HuH-7.5 (cell line): ENCODE measurements at places on chromosomes 2 and 18.

DNA sequence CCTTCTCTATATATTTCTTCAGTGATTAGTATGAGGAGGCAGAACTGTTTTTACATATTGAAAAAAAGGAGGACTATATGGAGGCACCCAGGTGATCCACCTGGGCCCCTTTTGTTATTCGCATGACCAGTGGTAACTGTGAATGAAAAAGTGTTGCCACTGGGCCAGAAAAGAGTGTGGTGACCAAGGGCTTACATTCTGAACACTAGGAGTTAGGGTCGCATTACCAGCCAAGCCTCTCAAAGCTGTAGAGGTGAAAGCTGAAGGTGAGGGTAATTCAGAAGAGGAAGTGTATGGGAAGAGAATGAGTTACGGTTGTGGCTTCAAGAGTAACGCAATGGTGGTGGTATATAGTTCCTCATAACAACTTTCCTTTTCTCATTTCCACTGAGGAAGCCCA is 487.6 kb downstream of the TMEM182 start:
- DNase-seq, result no peak

GRCh38 chr18:78006774-78007260 is 757.2 kb downstream of the GALR1 start:
- no peak for DNase-seq

DNA sequence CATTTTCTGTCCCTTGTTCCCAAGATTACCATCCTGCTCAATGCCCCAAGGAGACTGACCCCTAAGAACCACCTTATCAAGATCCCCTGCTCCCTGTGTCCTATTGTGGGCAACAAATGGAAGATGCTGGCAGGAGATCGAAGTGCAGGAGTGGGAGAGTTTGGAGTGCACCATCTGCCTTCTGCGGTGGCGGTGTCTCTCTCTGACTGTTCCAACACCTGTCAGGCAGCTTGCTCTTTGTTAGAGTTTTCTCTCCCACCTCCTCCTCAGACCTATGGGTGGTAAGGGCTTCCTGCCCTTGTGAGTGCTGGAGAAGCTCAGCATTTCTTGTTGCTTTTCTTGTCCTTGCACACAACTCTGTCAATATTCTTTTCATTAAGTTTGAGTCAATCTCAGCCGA is 64.1 kb upstream of the SPHKAP start:
- DNase-seq, result no peak

DNA sequence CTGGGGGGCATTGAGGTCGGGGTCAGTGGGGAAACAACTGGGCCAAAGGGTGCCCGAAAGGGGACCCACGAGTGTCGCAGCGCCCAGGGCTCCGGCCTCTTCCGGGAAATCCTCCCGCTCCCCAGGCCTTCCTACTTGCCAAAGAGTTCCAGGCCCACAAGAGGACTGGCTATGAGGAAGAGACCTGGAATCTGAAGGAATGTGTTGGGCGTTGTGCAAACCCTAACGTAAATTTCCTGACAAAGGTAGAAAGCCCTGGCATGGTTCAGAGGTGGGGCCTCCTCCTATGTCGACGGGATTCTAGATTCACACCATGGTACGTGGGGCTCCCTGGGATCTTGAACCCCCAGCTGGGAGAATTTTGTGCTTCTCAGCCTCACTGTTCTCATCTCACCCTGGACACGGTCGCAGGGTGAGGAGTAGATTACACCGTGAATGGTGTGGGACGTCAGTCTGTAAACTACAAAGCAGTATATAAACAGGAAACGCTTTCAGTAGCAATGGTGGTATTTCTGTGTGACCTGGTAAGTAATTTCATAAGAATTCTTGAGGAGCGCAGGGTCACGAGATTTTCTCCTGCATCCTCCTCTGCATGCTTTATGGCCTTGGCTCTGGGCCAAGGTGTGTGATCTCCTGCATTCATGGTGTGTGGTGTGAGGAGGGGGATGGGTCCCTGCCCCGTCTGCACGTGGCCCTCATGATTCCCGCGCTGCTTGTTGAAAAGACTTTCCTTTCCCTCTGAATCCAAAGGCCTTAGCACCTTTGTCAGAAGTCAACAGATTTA is 868 bp downstream of the HSBP1L1 start:
- DNase-seq, result peak; percentile 48

- DNase-seq, result no peak
Observed at GRCh38 chr18:767961-768360, 44.1 kb downstream of the YES1 start.

DNA sequence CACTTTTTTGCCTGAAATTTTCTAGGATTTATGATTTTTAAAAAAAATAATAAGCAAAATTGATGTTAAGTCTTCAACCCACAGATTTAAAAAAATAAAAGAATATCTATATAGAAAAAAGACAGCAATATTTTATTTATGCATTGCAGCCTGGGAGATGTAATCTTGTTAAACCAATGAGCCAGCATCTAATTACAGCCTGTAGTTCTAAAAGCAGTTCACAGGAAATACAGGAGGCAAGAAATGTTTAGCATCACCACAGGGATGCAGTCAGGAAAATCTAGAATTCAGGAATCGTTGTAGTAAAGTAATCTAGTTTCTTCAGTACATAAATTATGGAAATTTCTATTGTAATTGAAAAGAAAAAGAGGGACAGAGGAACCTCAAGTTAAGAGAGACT is 17.2 kb downstream of the UGGT1 start:
- no peak for DNase-seq

- no peak for DNase-seq
Observed at GRCh38 chr18:28032177-28032576, 144.8 kb downstream of the CDH2 start.

- DNase-seq, result no peak
Observed at GRCh38 chr18:6411382-6411781, 3.3 kb downstream of the L3MBTL4 start.

DNA sequence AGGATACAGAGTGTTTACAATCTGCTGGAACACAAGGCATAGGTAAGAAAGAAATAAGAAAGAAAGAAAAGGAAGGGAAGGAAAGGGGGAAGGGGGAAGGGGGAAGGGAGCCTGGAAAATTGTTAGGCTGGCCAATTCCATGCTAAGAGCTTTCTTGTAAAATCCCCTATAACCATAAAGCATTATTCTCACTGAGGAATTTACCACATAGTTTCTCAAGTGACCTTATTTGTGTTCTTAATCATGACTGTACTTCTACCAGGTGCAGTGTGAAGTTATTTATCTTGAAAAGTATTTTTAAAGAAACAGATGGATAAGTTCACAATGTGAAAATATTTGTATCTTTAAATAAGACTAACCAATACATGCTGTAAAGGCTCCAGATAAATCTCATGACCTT is 39.2 kb upstream of the KIDINS220 start:
- DNase-seq, result no peak

DNA sequence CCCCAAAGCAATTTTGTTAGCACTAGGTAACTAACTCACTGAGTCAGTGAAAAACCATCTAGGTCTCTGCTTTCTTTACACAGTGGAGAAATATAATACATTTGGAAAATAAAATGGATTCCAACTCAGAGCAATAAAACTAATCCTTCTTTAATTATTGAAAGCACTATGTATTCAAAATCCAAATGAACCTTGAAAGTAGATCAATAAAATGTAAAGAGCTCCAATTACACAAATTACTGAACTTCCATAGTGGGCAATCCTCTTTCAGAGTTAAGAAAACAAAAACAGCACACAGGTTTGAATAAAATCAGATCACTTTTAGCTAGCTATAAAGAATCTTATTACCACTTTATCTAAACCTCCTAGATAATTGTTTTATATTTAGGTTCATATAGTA is 208.1 kb downstream of the NR4A2 start:
- no peak for DNase-seq

- no peak for DNase-seq
Observed at GRCh38 chr2:197198890-197199289, 111.7 kb downstream of the ANKRD44 start.

GRCh38 chr2:216498379-216499352 is at the start of gene RPL37A:
RPL37A (plus strand) TSS chr2:216498844; CDS start chr2:216498875, 31 bp downstream.
- DNase-seq, result peak; percentile 75

- DNase-seq, result no peak
Observed at GRCh38 chr18:13264091-13265007, 45.8 kb downstream of the LDLRAD4 start.

DNA sequence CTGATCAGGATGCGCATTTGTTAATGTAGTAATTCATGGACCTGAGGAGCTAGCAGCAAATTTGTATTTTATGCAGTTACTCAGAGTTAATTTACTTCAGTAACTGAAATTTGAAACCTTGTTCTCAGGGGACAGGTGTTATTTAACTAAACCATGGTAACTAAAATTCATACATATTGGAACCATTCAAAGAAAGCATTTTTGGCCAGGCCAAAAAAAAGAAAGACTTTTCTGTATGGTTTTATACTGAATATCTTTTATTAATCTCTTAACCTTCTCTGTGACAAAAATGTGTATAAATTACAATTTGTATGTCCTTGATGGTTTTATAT is 4.4 kb upstream of the KLHL23 start:
- no peak for DNase-seq

DNA sequence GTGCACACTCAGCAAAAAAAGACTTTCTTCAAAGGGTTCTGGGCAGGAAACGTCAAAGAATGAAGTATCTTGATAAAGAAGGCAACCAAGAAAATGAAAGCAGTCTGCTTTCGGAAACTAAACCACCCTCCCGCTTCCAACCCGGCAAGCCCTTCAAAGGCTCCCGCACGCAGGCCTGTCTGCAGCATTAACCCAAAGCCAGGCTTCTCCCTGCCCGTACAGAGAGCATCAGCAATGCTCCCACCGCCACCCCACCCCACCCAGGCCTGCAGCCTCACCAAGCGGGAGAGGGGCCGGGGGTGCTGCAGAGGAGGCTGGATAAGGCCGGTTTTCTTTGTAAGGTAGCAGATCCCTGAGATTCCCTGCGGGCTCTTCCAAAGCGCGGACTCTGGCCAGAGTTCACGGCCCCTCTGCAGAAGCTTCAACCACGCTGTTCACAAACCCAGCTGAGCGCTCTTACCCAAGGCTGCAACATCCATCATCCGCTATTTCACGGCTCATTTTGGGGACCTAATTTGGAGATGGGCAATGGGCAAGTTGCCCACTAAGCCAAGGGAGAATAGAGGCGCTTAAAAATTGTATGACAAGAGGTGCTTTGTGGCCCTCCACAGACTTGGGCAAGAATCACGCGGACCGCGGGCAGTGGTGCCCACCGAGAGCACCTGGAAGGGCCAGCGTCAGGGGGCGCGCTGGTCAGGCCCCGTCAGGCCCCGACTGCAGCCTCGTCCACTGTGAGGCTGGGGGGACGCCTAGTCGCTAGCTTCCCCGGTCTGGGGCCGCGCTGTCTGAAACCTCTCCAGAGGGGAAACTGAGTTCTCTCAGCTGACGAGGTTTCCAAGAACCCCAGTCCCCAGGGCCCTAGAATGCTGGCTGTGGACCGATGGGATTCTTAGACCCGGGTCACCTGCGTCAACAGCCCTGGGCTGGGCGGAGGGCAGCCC is 225.4 kb upstream of the ID2 start:
- no peak for DNase-seq

GRCh38 chr2:225282858-225283710 is 116.4 kb upstream of the NYAP2 start:
- DNase-seq, result peak; percentile 9

DNA sequence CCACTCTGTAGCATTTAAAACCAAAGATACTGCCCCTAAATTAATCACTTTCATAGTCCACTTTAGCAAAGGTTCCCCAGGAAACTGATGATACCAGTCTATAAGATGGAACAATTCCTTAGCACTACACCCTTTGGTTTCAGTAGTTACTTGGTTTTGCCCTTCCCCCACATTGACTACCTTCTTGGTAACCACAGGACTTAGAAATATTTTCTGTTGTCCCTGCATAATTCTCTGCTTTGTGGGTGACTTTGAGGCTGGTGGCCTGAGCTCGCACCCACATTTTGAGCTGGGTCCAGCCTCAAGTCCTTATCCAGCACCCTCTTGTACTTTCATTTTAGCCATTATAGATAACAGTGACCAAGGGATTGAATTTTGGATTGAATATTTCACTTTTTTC is 23.1 kb downstream of the ELP2 start:
- DNase-seq, result no peak

- no peak for DNase-seq
Observed at GRCh38 chr18:6200204-6200774, 214.4 kb downstream of the L3MBTL4 start.

GRCh38 chr2:86744152-86744551 is 24.1 kb downstream of the RMND5A start:
- DNase-seq, result no peak

DNA sequence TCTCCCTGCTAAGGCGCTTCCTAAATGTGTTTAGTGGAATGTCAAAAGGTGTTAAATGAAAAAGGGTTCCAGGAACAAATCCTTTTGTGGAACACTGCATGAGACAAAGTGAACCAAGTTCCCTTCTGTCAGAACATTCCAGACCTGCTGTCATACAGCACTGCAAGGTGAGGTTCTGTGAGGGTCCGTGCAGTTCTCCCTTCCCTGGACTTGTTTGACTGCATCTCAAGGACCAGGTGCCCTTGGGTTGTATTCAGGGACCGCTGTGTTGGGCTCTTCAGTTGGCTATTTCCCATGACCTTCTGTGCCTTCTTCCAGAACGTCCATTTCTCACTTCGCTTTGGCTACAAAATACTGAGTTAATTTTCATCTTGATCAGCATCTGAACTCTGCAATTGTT is 328.2 kb downstream of the PTPRM start:
- DNase-seq, result no peak

- no peak for DNase-seq
Observed at GRCh38 chr18:39799006-39799405, 2156.0 kb upstream of the PIK3C3 start.

DNA sequence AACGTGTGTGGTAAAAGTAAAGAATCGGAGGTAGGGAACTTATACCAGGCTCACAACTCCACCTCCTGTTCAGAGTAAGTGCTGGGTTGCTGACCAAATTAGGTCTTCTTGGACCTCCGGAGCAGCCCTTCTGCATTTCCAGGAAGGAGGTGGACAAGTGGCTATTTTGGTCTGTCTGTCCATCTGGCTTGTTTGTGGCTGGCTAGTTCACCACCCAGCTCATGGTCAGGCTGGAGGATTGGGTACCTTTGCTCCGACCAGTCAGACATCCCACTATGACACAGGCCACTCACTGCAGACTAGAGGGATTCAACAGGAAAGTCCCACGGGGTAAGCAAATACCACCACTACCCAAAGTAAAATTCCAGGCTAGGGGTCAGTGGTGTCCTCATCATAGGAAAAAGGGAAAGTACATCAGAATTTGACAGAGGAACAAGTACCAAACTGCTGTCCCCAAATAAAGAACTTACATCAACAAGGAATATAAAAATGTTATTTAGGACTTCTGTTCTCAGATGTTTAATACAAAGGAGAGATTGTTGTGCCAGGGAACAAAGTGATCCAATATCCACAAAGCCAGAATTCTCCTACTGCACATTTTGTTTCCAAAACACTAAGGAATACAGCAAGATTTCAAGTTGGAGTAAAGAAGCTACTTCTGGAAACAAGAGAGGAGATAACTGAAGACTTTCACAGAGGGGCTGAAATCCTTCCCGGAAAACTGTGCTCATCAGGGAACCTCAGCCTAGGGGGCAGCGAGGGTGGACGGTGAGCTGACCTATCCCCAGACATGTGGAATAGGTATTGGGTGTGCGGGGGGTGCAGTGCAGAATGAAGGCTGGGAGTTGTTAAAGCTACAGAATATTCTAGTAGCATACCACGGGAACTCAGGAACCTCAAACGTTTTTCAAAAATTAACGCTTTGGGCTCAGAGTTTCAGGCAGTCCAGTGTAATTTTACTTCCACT is 56.9 kb downstream of the BCL2 start:
- DNase-seq, result no peak

GRCh38 chr2:23323917-23324680 is 60.9 kb upstream of the KLHL29 start:
- DNase-seq, result no peak
